ENCODE measurements at places on chromosomes 6 and 20. TPM values are rescaled to one million over a fixed set of nuclear protein-coding genes. Genes with fewer than 3 reads are reported as not detected.

DNA sequence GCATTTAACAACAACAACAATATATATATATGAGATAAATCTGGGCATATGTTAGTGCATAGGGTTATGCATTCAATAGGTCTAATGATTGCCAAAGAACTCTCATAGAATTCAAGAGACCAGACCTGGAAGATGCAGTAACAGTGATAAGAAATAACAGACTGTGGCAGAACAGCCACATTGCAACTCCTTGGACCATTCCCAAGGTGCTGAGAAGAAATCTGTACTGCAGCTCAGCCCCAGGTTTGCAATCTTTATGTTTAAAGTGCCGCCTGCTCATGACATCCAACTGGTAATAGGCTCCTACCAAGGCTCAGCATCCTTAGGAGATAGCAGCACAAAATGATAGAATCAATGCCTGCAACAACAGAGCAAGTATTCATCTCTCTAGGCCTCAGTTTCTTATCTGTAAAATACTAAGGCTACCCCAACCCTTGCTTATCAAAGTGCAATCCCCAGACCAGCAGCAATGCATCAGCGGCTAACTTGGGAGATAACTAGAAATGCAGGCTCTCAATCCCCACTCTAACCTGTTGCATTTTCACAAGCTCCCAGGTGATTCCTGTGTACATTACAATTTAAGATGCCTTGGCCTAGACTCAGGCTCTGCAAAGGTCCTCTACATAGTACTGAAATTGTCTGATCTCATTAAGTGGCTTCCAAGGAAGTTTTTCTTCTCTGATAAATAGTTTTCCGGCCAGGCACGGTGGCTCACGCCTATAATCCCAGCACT lies 30.6 kb upstream of the PIM1 start:
- no peak for DNase-seq

- DNase-seq, result no peak
Measured at GRCh38 chr6:80922916-80923455, 816.5 kb downstream of the BCKDHB start.

Gene ENPP3
- 0.17 TPM for total RNA-seq

Gene PIM1
- 20.9 TPM for total RNA-seq

Gene LTB
- 50.8 TPM for total RNA-seq
